GM12892 (cell line): ENCODE measurements at places on chromosomes 2 and 18.

GRCh38 chr2:115569547-115569946 lies 1127.1 kb downstream of the DPP10 start:
- no peak for DNase-seq

- no peak for DNase-seq
Observed at GRCh38 chr2:15719566-15720313, 128.1 kb downstream of the DDX1 start.

- DNase-seq = no peak
Observed at GRCh38 chr2:133316557-133316956, 251.7 kb downstream of the NCKAP5 start.

- DNase-seq = no peak
Observed at GRCh38 chr2:151292141-151292540, 2.7 kb upstream of the NMI start.

- peak; percentile 26 for DNase-seq
Observed at GRCh38 chr2:12501469-12502158, 215.1 kb upstream of the TRIB2 start.

DNA sequence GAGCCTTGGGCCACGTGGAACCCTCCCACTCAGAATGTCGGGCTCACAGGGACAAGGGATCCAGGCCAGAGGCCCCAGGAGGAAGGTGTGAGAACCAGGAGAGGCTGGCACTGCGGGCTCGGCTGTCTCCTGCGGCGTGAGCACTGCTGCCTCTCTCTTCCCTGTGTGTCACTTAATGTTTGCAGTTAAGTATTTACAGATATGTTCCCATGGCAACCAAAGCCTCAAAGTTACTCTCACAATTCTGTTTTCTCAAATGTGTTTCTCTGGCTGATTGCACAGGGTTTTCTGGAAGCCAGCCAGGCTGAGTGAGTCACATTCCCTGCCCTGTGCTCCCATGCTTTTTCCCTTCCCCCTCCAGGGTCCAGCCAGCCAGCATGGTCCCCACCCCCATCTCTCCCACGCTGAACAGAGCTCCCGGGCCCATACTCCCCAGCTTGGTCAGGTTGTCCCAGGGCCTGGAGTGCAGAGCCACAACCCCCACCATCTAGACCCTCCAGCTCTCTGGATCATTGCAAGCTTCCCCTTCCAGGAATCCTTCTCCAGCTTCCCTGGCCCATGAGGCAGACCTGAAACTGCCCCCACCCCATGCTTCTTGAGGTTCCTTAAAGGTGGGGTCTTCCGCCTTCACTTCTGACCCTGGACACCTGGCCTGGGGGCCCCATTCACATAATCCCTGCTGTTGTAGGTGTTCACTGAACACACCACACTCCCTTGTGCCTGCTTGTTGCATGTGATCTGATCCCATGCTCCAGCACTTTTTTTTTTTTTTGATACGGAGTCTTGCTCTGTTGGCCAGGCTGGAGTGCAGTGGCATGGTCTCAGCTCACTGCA lies 265.9 kb downstream of the CELF4 start:
- DNase-seq = no peak

GRCh38 chr2:90069290-90069894 lies 1377.9 kb downstream of the RPIA start:
- DNase-seq = peak; percentile 31

GRCh38 chr18:54613174-54613573 lies 22.1 kb downstream of the DYNAP start:
- no peak for DNase-seq

- DNase-seq = no peak
Observed at GRCh38 chr18:23718243-23718720, 29.0 kb downstream of the LAMA3 start.

- no peak for DNase-seq
Observed at GRCh38 chr18:57982372-57983021, 61.5 kb upstream of the NEDD4L start.

DNA sequence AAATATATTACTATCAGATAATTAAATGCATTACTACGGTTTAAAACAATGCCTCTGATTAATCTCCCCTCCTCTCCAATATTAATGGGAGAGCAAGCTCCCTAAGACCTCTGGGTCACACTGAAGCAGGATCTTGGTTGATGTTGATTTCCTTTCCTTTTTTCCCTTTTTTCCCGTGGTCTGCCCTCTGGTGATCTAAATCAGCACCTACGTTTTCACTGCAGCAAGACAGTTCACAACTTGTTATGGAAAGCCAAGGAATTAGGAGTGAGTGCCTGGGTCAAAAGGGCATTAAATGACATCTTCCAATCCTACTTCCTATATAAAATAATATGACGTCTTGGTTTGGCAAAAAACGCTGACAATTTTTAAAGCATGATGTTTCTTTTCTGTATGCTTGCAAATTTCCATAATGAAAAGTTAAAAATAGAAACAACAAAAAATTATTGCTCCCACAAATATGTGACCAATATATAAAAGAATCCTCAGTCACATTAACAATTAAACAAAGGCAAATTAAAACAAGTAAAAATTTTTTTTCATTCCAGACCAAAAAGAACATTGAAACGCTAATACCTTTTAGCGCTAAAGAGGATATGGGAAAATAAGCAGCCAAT lies 7.9 kb upstream of the CFAP36 start:
- DNase-seq = no peak

DNA sequence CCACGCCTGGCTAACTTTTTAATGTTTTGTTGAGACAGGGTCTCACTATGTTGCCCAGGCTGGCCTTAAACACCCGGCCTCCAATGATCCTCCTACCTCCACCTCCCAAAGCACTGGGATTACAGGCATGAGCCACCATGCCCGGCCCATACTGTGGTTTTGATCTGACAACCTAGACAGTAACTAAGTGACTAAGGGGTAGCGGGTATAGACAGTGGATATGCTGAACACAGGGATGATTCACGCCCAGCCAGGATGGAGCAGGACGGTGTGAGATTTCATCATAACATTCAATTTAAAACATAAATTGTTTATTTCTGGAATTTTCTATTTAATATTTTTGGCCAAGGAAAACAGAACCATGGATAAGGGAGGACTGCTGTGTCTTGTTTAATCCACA lies 36.0 kb upstream of the YPEL5 start:
- no peak for DNase-seq

DNA sequence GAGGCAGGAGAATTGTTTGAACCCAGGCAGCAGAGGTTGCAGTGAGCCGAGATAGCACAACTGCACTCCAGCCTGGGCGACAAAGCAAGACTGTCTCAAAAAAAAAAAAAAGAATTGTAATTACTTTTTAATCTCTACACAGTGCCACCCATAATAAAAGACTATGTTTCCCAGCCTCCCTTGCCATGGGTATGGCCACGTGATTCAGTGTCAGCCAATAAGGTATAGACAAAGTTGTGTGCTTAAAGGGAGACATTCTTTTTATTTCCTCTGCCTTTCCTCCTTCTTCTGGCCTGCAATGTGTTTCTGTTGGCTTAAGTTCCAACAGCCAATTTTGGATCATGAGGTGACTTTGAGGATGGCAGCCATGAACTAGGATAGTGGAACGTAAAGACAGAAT lies 406.9 kb downstream of the LNPK start:
- DNase-seq = no peak

DNA sequence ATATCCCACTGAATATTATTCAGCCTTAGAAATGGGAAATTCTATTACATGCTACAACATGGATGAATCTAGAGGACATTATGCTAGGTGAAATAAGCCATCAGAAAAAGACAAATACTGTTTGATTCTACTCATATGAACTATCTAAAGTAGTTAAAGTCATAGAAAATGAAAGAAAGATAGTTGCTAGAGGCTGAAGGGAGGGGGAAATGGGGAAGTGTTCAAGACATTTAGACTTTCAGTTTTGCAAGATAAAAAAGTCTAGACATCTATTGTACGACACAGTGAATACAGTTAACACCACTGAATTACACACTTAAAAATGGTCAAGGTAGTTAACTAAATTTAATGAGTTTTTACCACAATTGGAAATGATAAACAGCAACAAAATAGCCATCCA lies 835.9 kb upstream of the CHAC2 start:
- no peak for DNase-seq

DNA sequence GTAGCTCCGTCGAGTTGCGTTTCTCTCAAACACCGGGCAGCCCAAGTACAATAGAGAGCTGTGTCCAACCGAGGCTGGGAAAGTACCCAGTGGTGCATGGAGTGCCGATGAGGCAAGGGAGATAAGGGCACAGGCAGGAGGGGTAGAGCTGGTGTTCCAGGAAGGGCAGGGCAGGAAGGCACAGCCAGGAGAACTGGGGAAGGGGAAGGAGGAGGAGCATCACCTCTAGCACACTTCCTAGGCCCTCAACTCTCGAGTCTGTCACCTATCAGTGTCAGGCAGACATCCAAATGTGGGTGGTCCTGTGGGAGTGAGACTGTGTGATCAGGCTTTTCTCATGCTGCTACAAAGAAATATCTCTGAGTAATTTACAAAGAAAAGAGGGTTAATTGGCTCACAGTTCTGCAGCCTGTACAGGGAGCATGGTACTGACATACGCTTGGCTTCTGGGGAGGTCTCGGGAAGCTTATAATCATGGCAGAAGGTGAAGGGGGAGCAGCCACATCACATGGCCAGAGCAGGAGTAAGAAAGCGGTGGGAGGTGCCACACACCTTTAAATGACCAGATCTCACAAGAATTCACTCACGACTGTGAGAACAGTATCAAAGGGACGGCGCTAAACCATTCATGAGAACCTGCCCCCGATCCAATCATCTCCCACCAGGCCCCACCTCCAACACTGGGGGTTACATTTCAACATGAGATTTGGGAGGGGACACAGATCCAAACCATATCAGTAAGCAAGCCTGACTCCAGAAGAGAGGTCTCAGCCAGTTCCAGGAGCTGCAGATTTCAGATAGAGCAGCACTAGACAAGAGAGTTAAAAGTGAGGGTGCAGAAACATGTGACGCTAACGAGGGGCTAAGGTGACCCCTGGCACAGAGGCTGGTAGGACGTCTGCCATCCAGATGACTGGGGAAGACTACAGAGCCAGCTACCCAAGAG lies 75.7 kb downstream of the MBOAT2 start:
- DNase-seq = no peak

GRCh38 chr2:32773448-32773808 lies 145.6 kb downstream of the TTC27 start:
- DNase-seq = no peak

GRCh38 chr18:36817039-36817438 lies 11.8 kb downstream of the TPGS2 start:
- no peak for DNase-seq

- no peak for DNase-seq
Observed at GRCh38 chr2:29047083-29047845, 27.1 kb downstream of the PCARE start.

DNA sequence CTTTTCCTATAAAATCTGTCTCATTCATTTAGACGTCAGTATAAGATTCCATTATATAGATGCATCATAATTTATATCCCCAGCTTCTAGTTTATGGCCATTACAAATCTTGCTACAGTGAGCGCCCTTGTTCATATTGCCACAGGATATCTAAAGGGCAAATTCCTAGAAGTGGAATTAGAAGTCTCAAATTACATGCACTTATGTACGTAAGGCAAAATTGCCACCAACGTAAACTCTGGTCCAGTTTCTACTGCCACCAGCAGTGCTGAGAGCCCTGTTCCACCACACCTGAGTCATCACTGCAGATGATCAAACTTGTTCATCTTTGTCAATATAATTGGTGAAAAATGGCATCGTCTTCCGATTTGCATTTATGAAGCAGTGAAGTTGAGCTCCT lies 90.9 kb upstream of the ID2 start:
- DNase-seq = no peak

DNA sequence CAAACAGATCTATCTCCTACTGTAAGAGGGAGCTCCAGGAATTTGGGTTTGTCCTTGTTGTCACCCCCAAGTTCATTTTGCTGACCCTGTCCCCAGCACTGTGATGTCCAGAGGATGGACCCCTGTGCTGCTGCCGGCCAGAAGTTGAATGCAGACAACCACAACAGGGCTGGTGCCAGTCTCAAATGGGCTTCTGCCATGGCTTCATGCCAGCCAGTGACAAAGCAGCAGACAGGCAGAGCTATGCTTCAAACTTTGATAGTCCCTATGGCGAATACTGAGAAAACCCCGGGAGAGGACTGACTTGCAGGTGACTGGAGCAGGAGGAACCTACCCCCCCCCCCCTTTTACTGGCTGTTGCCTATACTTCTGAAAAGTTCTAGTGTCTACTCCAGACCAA lies 3.2 kb downstream of the SMAD7 start:
- no peak for DNase-seq

GRCh38 chr2:126707941-126708340 lies 52.0 kb downstream of the GYPC start:
- DNase-seq = no peak

- DNase-seq = peak; percentile 84
Observed at GRCh38 chr2:113198790-113199612, 25.2 kb downstream of the PSD4 start.

GRCh38 chr2:18325118-18325517 lies 235.3 kb downstream of the RDH14 start:
- DNase-seq = no peak

DNA sequence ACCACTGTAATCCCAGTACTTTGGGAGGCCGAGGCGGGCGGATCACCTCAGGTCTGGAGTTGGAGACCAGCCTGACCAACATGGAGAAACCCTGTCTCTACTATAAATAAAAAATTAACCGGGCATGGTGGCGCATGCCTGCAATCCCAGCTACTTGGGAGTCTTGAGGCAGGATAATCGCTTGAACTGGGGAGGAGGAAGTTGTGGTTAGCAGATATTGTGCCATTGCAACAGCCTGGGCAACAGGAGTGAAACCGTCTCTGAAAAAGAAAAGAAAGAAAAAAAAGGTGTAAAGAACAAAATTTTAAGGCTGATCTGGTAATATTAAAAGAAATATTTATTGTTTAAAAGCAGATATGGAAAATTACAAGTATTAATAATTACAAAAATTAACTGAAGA lies 29.7 kb downstream of the ZNF804A start:
- no peak for DNase-seq

GRCh38 chr2:237057107-237057506 lies 28.6 kb upstream of the COPS8 start:
- no peak for DNase-seq

GRCh38 chr2:98463551-98463971 lies 18.9 kb downstream of the INPP4A start:
- DNase-seq = no peak

DNA sequence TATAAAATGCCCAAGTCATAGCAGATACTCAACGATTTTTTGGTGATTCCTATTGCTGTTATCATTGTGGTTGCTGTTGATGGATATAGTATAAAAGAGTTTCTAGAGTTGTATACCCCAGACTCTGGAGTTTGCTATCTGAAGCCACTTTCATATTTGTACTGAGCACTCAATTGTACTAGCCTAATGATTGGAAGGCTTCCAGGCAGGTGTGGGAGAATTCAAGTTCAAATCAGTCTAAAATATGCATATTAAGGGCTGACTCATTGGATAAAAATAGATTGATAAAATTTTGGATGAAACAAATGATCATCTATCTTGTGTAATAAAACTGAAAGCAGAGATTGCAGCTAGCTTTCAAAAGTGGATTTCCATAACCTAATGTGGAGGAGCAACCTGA lies 122.9 kb downstream of the NEB start:
- no peak for DNase-seq

- no peak for DNase-seq
Observed at GRCh38 chr2:35585972-35586371, 769.6 kb upstream of the CRIM1 start.

GRCh38 chr2:63525905-63526304 lies 62.4 kb downstream of the WDPCP start:
- DNase-seq = no peak

GRCh38 chr2:80238692-80239469 lies 65.7 kb downstream of the LRRTM1 start:
- no peak for DNase-seq
